CD4-positive, alpha-beta T cell treated with Interleukin-2 at 100 ng/mL for 4 hours (primary cell): ENCODE measurements at places on chromosomes 3 and 15.

DNA sequence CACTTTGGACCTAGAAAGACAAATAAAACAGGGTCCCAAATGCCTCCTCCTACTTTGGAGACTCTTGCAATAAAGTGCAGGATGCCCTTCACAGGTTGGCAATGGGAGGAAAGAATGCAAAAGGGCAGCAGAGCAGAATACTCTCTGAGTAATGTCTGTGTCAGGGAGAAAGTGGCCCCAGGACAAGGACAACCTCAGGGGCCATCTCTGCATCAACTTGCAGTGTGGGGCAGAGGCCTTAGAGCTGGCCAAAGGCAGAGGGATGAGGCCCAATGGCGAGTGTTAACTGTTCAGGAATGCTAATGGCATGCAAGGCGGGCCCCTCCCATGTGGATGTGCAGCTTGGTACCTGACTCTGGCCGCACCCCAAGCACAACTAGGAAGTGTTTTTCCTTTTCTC, 8.4 kb downstream of the UPK1B start:
- no peak for DNase-seq

GRCh38 chr3:159480046-159480445, 508.6 kb upstream of the IL12A start:
- DNase-seq: no peak

GRCh38 chr15:89075101-89075640, 13.1 kb upstream of the ABHD2 start:
- no peak for DNase-seq

GRCh38 chr3:4738737-4739274, 240.4 kb upstream of the BHLHE40 start:
- DNase-seq: peak; percentile 23

DNA sequence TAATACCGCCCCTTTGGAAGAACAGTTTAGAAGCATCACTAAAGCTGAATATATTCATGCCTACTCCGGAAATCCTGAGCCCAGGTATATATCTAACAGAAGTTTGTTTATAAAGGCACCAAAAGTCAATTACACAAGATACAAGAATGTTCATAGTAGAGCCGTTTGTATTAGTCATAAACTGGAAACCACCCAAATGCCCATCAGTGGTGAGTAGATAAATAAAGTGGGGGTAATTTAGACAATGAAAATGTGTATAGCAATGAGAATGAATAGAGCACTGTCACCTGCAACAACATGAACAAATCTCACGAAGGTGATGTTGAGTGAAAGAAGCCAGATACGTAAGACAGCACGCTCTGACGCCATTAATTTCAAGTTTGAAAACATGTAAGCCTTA, 68.3 kb upstream of the GLCE start:
- no peak for DNase-seq

GRCh38 chr3:149494022-149494758, 19.7 kb downstream of the TM4SF4 start:
- peak; percentile 29 for DNase-seq

DNA sequence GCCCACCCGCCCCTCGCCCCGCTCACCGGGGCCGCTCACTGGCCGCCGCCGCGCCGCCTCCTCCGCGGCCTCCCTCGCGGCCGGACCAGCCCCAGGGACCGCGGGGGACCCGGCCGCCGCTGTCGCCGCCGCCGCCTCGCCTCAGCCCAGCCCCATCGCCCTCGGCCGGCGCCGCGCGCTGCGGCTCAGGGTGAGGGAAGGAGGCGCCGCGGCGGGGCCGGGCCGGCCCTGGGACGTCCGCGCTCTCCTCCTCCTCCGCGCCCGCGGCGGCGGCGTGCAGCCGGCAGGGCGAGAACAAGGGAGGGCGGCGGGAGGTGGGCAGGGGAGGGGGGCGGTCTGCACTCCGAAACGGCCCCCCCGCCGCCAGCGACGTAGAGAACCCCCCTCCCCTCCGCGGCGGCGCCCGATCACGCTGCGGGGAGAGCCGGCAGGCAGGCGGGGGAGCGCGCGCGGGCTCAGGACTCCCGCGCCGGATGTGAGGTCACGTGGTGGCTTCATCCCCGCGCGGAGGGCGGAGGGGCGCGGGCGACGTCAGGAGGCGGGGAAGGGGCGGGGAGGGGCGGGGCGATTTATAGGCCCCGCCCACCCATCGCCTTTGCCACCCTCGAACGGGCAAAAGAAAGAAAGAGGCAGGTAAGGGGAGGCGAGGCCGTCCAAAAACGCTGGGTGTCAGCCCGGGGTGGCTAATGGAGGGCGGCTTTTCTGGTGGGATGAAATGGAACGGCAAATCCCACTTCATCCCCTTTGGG, at the start of gene ATP13A3:
TSS of gene ATP13A3 (minus strand) at position 463 of the 749 bp plus-strand sequence. CDS start 24,812 bp downstream, outside the sequence.
- DNase-seq: peak; percentile 91

DNA sequence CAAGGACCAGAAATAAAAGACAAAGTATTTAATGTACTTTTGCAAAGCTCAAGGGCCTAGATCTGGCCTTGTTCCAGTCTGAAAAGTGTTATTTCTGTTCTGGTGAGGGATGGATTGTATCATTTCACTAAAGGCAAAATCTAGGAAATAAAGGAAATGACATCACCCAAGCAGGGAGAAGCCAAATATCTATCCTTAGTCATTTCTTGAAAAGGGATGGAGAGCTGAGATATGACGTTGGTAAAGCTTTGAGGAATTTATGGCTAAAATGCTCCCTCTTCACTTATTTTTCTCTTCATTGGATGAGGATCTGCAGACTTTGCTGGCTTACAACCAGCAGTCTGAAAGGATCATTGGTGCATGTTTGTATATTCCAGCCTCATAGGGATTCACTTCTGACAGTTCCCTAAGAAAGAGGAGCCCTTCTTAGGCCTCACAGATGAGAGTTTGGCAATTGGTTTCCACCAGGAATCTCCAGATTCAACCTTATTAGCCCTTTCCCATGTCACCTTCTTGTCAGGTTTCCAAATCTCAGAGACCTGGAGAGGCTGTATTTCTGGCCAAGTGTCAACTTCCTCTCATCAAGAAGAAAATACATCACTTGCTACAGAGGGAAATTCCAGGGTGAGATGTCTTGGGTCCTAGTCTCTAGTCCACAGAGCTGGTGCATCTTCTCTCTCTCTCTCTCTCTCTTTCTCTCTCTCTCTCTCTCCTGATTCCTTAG, 93.7 kb upstream of the BOC start:
- DNase-seq: no peak

DNA sequence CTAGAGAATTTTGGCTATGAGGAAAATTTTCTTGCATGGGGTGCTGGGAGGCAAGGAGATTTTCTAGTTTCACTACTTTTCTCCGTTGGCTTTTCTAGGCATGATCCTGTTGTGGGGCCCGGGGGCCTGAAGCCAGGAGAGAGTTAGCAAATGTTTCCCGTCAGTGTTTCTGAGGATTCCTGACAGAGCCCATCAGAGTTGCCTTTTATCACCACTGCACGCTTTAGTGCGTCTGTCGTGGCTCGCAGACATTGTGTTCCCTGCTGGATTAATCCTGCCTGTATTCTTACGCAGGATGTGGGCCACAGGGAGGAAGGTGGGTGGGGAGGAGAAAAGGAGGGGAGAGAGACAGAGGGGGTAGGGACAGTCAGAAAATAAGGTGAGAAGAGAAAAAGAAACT, 18.1 kb upstream of the BOC start:
- no peak for DNase-seq
